ENCODE measurements at places on chromosomes 5 and 9.

DNA sequence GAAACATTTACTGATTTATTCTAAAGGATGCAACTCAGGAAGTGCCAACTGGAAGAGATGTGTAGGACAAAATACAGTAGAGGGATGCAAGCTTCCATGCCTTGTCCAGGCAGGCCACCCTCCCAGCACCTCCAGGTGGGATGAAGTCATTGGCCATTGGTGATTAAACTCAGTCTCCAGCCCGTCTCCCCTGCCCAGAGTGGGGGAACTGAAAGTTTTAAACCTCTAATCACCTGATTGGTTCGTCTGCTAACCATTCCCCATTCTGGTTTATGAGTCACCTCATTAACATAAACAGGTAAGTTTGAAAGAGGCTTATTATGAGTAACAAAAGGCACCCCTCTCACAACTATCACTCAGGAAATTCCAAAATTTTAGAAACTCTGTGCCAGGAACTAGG lies 8.1 kb downstream of the TNFAIP8 start:
- no peak for DNase-seq

GRCh38 chr9:110936719-110937452 lies 101.4 kb downstream of the LPAR1 start:
- no peak for DNase-seq

DNA sequence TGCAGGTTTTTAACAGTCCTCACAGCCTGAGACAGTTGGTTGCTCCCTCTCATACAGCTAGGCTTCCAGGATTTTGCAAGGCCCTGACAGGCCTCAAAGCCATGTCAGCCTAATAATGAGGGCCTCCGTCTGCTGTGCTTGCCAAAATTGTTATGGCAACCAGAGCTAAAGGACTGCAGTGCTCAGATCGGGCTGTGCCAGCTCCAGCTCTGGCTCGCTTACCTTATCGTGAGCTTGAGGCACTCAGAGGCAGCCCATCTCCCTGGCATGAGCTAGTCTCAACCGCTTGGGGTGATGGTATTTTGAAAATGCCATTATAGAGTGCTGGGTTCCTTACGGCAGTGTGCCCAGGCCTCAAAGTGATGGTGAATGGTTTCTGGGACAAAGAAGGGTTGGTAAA lies 8.4 kb downstream of the MTAP start:
- DNase-seq, result no peak

- DNase-seq, result no peak
Measured at GRCh38 chr5:83281658-83282057, 189.9 kb upstream of the VCAN start.

- no peak for DNase-seq
Measured at GRCh38 chr5:103120607-103121200, 603 bp downstream of the PPIP5K2 start.

GRCh38 chr5:170660531-170660930 lies 123.0 kb upstream of the GABRP start:
- DNase-seq, result no peak

GRCh38 chr5:157241483-157241882 lies 24.4 kb upstream of the CYFIP2 start:
- DNase-seq, result no peak

GRCh38 chr5:5387777-5388176 lies 34.7 kb upstream of the ICE1 start:
- no peak for DNase-seq

GRCh38 chr5:3996707-3997336 lies 401.2 kb downstream of the IRX1 start:
- DNase-seq, result no peak

DNA sequence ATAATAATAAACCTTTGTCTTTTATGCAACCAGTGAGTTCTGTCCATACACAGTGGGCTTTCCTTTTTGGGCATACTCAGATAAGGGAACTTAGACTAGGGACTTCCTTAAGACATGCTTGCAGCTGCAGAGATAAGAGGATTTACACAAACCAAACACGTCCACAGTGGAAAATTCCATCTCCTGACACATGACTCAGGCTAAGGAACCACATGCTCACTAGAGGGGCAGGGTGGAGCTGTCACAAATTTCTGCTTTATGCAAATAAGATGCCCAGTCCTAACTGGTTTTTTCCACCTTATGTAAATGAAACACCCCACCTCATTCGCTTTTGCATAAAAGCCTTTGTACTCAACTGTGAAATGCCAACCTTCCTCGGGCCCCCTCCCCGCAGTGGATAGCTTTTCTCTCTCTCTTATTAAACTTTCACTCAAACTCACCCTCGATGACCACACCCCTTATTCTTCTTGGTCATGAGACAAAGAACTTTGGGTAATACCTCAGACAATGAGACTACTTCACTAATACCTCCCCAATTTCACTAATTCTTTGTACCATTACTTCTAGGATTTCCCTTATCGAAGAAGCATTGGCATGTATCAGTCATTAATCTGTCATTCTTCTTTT lies 170.3 kb upstream of the FTMT start:
- no peak for DNase-seq

- DNase-seq, result no peak
Measured at GRCh38 chr5:136906545-136906944, 541.2 kb upstream of the TRPC7 start.

- DNase-seq, result no peak
Measured at GRCh38 chr5:160469156-160470144, 47.8 kb downstream of the PTTG1 start.

GRCh38 chr5:135490245-135491037 lies 38.3 kb upstream of the TIFAB start:
- no peak for DNase-seq

DNA sequence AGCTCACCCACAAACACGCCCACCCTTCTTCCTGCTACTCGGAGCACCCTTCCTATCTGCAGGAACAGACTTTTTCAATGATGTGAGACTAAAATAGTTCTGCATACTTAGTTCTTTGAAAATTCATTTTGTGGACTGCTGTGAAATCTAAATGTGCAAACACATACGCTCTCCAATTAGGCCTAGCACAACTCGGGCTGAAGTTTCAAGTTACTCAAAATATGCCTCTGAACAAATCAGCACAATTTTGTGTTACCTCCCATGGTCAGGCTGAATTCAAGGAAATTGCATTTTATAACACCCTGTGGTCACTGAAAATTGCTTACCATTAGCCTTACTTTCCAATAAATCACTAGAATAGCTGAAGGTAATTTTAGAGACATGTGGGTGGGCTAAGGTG lies 323.8 kb upstream of the ADCY2 start:
- DNase-seq, result no peak

DNA sequence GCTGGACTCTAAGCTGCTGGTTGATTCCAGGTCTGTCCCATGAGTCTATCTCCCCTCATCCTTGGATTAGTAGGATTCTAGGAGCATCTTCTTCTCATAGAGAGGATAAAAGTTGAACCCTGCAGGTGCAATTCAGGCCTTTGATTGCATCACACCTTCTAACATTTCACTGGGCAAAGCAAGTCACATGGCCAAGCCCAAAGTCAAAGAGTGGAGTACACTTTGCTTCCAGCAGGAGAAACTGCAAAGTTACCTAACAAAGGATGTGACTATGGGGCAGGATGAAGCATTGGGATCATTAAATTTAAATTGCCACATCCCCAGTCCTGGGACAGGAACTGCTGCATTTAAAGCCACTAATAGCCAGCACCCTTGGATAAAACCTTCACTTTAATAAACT lies 51.0 kb upstream of the EGFLAM start:
- no peak for DNase-seq

GRCh38 chr5:95973793-95974325 lies 12.2 kb upstream of the ELL2 start:
- DNase-seq, result no peak

DNA sequence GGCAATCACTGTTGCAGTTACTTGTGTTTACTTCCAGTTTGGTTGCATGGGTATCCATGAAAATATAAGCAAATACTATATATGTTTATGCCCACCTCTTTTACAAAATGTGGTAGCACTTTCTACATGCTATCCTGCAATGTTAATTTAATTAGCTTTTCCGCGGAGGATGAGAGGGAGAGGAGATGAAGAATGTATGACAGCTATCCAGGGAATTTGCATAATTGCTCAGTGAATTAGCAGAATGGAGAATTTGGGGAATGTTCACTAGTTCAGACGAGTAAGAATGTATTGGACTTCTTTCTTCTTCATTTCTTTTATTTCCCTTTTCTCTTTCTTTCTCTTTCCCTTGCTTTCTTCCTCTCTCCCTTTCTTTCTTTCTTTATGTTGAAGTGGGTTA lies 140.7 kb upstream of the SLC28A3 start:
- DNase-seq, result no peak

GRCh38 chr9:112404508-112404932 lies 24.6 kb downstream of the HSDL2 start:
- DNase-seq, result no peak

DNA sequence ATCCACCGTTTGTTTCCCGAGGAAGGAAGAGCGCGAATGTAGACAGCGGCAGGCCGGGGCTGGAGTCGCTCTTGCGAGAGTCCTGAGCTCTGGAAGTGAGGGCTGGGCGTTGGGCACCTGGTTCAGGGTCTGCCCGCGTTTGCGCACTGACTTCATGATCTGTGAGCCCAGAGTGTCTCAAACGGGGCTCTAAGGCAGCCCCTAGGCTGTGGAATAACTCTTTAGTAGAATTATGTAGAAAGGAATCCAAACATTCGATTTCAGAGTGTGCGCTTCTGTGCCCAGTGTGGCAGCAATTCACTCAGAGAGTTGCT lies 478 bp upstream of the GGTA1 start:
- no peak for DNase-seq

GRCh38 chr9:89319015-89319905 lies 960 bp downstream of the SECISBP2 start:
- DNase-seq, result no peak

DNA sequence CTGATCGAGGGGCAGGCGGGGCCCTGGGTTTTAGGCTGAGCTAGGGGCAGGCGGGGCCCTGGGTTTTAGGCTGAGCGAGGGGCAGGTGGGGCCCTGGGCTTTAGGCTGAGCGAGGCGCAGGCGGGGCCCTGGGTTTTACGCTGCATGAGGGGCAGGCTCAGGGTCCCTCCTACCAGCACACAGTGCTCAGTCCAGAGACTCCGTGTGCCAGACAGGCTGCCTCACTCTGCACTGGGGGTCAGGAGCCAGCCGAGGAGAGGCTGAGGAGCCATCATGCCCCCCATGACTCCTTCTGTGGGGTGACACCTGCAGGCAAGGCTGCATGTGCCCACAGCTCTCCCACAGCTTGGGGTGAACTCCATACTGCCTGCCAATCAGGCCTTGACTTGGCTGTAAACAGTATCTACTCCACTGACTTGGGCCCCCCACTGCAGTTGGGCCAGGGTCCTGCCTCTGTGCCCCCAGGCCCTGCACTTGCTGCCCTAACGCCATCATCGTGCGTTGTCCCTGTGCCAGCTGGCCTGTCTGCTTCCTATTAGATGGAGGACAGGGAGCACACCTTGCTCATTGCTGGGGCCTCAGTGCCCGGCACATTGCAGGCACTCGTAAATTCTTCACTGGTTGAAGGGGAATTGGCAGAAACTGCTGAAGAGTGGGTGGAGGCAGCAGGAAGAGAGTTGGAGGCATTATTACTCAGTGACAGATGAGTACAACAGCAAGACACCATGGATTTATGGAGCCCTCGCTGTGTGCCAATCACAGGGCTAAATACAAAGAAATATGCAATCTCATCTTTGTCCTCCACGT lies 78.6 kb downstream of the AMBP start:
- DNase-seq, result no peak

DNA sequence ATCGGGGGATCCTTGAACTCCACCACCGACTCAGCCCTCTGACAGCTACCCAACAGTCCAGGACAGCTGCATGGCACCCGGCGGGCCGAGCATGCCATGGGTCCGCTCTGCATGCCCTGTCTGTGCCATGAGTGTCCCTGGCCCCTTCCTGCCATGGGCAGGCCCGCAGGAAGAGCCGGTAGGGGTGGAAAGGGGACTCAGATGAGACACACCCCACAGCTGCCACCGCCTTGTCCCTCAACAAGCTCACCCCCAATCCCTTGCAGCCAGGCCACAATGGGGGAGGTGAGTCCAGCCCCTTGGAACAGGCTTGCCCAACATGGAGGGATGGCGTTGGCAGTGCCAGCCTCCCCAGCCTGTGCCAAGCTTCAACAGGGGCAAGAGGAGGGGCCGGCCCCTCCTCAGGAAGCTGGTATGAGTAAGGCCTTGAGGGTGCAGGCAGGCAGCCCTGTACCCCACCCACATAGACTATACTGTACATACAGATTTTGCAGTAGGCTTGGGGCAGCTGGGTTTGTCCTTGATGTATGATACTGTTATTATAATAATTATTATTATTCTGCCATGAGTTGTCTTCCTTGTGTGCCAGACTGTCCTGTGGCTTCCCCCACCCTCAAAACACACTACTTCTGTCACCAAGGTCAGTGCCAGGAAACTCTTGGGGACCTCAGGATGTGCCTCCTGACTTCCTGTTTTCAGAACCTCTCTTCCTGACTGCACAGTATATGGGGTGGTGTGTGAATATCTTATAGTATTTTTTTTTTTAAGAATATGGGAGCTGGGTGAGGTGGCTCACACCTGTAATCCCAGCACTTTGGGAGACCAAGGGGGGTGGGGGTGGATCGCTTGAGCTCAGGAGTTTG lies 12.0 kb upstream of the SLC34A1 start:
- no peak for DNase-seq

DNA sequence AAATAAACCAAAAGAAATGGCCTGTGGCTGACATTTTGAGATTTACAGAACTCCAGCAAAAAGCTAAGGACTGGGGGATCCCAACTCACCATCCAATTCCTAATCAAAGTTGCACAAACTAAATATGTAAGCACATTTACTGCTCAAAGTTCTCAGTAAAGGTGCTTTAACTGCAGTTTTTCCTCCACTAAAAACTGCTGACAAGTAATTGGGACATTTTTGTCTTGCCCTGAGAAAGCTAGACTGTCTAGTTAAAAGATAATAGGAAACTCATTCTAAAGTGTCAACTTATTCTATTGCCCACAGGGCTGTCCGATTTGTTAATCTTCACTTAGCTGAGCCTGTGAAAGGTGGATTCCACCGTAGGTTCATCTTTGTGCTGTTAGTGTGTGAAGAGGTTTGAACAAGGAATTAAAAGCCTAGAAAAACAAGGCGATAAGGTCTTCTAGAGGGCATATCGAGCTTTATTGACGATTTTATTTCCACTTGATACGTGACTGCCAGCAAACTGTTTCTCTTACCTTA lies 1.0 kb downstream of the DOCK8 start:
- no peak for DNase-seq

DNA sequence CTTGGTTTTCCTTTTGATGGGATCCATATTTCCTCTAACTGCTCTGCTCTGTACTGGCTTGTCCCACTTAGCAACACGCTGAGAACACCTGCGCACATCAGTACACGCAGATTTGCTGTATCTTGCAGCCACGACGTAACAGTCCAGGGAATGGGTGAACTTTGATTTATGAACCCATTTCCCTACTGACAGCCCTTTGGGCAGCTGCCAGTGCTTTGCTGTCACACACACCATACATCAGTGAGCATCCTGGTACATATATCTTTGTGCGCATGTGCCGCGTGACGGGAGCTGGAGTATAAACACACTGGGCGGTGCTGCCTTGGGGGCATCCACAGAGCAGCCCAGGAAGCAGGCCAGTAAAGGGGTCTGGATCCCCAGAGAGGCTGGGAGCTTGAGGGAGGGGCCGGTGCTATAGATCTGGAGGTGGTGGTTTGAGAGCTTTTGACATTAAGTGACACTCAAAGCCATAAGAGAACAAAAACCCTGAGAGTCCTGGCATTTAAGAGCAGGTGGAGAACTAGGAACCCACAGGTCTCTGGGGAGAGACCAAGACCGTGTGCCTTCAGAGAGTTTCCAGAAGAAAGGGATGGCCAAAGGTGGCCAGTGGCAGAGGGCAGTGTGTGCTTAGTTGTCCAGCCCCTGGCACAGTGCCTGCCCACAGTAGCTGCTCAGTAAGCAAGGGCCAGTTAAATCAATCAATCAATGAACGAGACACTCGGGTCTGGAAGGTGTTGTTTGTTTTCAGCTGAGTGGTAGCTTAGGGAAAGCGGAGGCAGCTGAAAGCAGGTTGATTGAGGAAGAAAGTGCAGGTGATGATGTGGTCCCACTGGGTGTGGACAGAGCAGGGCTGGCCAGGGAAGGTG lies 53.7 kb downstream of the LMX1B start:
- peak; percentile 75 for DNase-seq

Measured in NCI-H345 (cell line).